NCI-H1930 (cell line): ENCODE measurements at places on chromosomes 11 and 22.

- DNase-seq = no peak
These were observed 2.0 kb downstream of the SF3A1 start for GRCh38 chr22:30354644-30355043.

DNA sequence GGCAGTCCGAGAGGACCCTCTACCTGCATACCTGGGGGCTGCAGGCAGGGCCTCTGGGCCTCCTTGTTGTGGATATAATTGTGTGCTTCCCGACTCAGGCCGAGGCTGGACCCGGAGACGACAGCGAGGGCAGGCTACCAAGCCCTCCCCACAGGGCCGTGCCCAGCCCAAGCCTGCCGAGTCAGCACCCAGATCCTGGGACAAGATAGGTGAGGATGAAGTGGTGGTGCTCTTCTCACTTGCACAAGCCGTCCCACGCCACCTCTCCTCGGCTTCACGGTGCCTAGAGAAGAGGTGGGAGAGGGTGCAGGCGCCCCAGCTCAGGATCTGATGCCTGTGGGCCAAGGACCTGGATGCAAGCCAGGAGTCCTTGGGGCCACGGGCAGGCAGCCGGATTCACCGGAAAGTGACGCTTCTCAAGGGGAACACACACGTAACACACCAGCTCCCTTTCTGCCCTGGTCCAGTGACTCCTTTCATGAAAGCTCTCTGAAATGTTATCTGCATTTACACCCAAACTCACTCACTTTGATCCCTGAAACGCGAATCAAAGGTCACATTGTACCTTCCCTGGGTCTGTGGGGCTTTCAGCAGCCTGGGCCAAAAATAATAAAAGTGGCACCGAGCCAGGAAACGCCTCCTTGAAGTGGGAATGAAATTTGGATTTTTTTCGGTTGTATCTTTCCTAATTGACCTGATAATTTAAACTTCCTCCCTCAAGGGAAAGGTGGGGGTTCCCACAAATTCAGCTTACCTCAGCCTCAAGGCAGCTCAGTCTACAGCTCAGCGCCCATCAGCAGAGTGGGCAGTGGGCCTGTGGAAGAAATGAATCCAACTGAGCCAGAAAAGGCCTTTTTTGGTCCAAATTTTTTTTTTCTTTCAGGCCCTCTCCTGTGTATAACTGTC, 1.1 kb upstream of the GNB1L start:
- DNase-seq = no peak

GRCh38 chr11:83655976-83656375, 369.8 kb upstream of the CCDC90B start:
- no peak for DNase-seq

- DNase-seq = no peak
These were observed 17.9 kb downstream of the NNMT start for GRCh38 chr11:114314096-114314495.

DNA sequence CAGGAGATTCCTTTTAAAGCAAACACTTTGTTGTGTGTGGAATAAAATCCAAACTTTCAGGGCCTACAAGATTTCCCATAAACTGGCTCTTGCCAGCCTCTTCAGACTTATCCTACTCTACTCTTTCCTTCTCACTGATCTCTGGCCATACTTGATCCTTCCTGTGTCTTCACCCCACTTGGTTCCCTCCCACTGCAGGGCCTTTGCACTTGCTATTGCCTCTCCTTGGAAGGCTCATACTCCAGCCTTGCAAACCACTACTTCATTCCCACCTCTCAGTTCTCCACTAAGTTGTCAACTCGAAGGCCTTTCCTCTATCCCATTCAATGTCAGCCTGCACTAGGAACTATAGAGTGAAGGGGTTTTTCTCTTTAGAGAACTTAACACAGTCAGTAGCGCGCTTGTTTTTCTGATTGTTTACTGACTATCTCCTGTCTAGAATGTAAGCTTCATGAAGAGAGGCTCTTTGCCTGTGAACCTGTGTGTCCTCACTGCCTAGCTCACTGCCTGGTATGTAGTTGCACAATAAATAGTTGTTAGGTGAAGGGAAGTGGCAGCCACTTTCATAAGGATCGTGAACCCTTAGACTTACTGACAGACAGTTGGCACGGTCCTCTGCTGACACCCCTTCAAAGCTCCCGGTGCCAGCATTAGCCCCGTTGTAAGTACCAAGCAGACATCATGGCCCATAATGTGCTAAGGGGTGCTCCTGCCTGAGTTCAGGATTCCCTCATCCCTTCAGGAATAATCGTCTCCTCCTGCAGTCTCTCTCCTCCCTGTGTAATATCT, 833 bp upstream of the ME3 start:
- no peak for DNase-seq

DNA sequence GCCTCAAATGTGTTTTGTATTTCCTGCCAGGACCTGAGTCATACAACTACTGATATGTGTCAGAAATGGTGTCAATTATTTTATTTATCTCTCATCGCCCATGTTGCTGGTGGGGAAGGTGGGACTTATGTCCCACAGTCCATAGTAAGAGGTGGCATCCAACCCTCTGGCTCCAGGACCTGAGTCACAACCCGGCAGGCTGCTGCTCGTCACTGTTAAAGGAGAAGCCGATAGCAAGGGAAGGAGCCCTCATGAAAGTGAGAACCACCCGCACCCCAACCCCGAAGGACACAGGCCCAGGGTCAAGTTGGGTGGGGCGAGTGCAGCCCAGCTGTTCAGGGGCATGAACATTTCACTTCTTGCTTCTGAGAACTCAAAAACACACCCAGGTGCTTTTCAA, 33.1 kb upstream of the TP53I11 start:
- DNase-seq = no peak

DNA sequence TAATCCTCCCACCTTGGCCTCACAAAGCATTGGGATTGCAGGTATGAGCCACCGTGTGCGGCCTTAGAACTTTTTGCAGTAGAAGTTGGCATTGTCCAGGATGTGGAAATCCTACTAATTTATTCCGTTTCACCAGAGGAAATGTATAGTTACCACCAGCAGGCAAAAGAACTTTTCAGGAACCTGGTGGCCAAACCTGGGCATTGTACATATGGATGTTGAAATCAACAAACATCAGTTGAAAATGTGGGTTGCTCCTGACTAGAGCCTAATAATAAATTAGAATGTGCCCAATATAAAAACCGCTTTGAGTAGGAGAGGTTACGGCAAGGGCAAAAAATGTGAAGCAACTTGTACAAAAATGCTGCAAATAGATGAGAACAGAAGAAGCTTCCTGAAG, 40.7 kb upstream of the XBP1 start:
- DNase-seq = no peak

DNA sequence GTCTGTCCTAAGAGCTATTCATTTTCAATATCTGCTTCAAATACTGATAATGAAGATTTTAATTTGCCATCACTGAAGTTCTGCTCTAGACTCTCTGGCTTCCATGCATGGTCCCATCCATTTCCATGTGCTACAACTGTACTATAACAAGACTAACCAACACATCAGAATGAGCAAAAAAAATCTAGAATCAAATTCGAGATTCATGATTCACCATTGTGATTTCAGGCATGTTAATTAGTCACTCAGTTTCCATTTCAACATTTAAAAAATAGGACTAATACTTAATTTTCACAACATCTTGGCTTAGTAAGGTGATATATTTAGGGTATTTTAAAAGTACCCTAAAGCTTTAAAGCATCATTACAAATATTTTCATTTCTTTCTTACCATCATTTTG, 22.8 kb downstream of the PICALM start:
- no peak for DNase-seq

GRCh38 chr11:1083621-1084551, 9.2 kb downstream of the MUC2 start:
- no peak for DNase-seq

GRCh38 chr11:122050021-122050690, 65.9 kb downstream of the BLID start:
- DNase-seq = no peak
